ENCODE measurements at places on chromosomes 11 and 22.

DNA sequence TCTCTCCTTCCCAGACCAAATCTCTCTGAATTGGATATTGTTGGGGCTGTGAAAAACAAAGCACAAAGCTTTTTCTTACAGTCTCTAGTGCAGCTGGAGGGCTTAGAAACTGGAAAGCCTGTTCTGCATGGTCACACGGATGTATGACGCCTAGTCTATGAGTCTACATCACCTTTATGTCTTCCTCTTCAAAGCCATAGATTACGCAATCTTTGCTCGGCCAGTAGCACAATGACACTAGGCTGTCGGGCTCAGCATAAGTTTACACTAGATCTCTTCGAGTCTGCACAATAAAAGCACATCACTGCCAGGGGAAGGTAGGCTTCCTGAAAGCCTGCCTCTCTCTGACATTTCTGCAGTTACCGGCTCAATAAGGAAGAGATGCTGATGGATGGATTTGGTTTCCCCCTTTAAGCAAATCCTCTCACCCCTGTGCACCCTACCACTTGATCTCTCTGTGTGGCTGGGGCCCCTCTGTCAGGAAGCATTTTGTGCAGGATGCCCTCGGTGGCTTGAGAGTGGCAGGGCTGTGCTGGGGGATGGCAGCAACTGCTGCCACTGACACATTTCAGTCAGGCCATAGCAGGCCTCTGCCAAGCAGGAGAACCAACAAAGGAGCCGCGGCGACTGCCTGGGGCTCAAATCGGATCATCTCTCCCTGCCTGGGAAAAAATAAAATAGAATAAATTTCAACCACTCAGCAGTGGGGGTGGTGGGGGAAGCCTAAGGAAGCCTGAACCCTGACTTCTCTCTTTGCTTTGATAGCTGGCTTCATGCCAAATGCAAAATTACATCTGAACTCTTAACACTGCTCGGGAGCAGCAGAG is 1272.8 kb downstream of the LRRC4C start:
- no peak overlapping the region for H3K27ac ChIP-seq
- H3K4me1 ChIP-seq = no peaks in the 10 kb centered on the region
- no peak for DNase-seq
- H3K4me3 ChIP-seq = no peak overlapping the region
- H3K36me3 ChIP-seq = no peaks in the 10 kb centered on the region
- no peaks in the 10 kb centered on the region for H3K27me3 ChIP-seq

GRCh38 chr11:31127290-31127689 is 242.2 kb downstream of the DCDC1 start:
- H3K36me3 ChIP-seq = no peaks in the 10 kb centered on the region
- no peaks in the 10 kb centered on the region for H3K4me1 ChIP-seq
- H3K4me3 ChIP-seq = no peak overlapping the region
- H3K27me3 ChIP-seq = no peaks in the 10 kb centered on the region

DNA sequence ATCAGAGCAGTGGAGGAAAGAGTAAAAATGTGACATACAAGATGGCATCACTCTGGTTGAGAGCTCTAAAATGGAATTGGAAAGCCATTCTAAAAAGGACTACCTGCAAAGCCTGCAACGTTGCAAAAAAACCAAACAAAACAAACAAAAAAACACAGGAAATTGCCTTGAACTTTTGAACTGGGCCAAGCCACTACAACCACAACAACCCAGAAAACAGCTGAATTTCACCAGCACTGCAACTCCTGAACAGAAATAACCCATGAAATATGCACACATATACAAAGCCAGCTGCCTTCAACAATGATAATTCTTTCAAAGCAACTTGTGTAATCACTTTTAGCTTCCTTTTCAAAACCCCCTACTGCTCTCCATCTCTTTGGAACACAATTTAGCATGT is 326.6 kb upstream of the LRRC4C start:
- no peak for DNase-seq
- H3K4me1 ChIP-seq = no peaks in the 10 kb centered on the region
- H3K27ac ChIP-seq = no peak overlapping the region
- no peaks in the 10 kb centered on the region for H3K36me3 ChIP-seq

- no peak for DNase-seq
- H3K4me1 ChIP-seq = peaks cover 3% of the 10 kb centered on the region
- peaks cover 10% of the 10 kb centered on the region for H3K27me3 ChIP-seq
- H3K36me3 ChIP-seq = no peaks in the 10 kb centered on the region
Observed at GRCh38 chr11:79017811-79018210, 423.0 kb downstream of the TENM4 start.
